ENCODE measurements at places on chromosomes 7 and 10. TPM values are rescaled to one million over a fixed set of nuclear protein-coding genes. Genes with fewer than 3 reads are reported as not detected.

Gene ADCK2
- 28.9 TPM for total RNA-seq

Gene TAS2R5
- 6.2 TPM for total RNA-seq

Gene CYP3A7
- total RNA-seq = 0.75 TPM

Gene OPTN
- 49.9 TPM for total RNA-seq
